ENCODE measurements at places on chromosomes 5 and 9.

- DNase-seq = no peak
These were observed 212.8 kb downstream of the NXNL2 start for GRCh38 chr9:88747768-88748167.

- no peak for DNase-seq
These were observed 47.9 kb downstream of the TRPM3 start for GRCh38 chr9:71073494-71073893.

DNA sequence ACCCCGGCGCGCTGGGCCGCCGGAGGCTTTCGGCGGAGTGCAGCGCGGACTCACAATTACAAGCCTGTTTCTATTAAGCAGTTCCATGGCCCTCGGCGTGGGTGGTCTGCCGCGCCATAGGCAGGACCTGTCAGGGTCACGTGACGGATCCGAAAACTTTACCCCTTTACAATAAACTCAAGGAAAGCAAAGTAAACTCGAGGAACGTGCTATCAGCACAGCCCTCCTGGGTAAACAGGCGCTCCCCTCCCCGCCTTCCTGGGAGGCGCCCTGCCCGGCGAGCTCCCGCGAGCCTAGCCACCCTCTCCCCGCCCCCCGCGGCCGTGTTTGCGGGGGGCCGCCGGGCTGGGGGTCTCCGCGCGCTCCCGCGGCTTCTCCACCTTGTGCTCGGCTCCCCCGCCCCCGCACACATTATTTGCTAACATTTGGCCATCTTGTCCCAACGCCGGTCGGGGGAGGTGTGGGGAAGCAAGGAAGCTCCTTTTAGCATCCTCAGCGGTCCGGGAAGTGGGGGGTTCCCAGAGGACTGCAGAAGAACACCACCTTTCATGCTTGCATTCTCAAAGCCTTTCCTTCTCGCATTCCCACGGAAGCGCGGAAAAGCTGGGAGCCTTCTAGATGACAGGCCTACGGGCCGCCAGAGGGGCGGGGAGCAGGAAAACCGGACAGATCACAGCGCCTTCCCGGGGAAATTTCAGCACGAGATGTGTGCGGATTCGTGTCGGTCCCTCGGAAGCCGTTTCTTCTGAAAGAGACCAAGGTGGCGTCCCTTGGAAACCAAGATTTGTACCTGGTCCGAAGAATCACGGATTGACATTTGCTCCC lies at the start of gene PTCH1:
Gene PTCH1 (minus strand): TSS at position 238 of the 825 bp plus-strand sequence.
- peak; percentile 80 for DNase-seq

DNA sequence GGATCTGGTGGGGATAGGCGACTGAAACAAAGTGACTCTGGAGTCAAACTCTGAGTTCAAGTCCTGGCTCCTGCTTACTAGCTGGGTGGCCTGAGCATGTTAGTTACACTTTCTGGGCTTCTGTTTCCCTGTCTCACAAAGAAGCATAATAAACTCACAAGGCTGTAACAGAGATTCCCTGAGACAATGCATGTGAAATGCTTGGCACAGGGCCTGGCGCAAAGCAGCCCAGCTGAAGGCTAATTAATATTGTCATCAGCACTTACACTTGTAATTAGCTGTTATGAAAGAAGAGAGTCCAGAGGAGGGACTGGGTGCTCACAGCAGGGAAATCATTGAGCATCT lies 64.1 kb upstream of the SPOCK1 start:
- no peak for DNase-seq

GRCh38 chr9:126616521-126616976 lies 2.8 kb downstream of the LMX1B start:
- no peak for DNase-seq

GRCh38 chr5:2739360-2740050 lies 12.0 kb downstream of the IRX2 start:
- DNase-seq = no peak

DNA sequence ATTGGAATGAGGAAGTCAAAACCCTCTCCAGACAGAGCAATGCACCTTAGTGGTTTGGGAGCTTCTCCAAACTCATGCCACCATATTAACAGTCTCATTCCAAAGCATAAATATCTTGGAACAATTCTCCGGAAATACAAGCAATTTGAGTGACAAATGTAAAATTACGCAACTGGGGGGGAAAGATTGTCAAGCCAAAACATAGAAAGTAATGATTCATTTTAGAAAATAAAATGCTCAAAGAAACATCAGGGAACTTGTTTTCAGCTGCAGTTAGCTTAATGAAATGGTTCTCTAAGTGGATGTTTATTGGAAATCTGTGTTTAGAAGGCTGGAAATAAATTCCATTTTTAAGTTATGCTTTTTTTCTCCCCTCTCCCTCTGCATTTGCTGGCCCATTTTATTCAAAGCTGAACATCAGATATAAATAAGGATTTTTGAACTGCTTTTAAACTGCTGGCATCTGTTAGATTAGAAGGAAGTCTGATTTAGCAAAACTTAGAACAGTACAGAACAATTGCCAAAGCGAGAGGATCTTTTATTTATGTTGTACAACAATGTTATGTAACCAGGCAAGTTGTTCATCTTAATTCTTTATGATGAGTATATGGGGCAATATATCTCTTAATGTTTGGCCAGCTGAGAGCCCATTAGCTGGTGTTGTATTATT lies 551.9 kb downstream of the PRELID2 start:
- DNase-seq = no peak
